ENCODE measurements at places on chromosomes 1 and 21.

- no peak for DNase-seq
These were observed 95.9 kb downstream of the ZC3H11B start for GRCh38 chr1:219517031-219517430.

DNA sequence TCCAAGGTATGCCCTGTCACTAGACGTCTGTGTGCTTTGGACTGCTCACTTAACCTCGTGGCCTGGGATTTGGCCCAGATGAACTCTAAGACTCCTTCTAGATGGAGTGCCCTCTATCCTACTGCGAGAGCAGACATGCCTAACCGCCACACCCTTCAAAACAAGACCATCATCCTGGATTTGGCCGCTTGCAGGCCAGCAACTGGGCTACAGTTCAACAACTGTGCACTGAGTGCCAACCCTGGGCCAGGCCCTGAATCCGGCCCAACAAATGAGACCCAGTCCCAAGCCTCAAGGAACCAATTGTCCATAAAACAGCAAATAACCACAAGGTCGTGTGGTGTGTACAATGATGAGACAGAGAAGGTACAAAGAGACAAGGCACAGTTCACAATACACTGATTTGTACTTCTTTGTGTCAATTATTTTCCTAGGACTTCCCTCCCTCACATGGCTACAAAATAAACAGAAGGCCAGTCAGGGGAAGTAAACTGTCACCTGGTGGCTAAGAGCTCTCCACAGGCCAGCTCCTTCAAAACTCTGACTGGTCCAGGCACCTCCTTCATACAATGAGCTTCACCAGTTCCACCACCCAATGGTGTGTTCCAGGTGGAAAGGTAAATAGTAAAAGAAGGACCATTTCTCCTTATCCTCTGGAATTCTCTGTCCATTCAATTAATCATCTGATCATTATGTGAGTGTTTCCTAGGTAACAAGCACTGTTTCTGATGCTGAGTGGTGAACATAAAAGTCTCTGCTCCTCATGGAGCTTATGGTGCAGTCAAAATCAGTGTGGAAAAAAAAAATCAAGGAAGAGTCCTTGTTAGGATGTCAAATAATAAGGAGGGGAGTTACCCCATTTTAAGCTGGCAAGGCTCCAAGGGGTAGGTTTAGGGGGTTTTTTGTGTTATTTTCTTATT, 60.4 kb downstream of the CAPZB start:
- DNase-seq, result no peak

DNA sequence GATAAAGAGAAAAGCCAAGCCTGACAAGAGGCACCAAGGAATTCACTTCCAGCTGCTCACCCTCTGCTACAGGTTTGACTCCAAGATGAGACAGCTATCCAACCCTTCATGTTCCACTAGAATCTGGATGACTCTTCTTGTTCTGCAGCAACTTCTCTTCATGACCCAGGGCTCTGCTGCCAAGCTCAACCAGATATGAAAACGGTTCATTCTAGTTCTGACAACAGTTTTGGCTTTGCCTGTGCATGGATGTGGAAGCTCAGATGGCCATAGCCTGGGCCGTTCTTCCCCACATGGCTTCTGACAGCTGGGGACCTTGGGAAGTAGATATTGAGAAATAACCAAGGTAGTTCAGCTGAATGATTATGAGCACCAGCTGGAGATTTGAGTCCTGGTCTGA, 13.7 kb downstream of the PI4KB start:
- no peak for DNase-seq

GRCh38 chr1:53070621-53071020, 8.6 kb downstream of the PODN start:
- DNase-seq, result peak; percentile 18

DNA sequence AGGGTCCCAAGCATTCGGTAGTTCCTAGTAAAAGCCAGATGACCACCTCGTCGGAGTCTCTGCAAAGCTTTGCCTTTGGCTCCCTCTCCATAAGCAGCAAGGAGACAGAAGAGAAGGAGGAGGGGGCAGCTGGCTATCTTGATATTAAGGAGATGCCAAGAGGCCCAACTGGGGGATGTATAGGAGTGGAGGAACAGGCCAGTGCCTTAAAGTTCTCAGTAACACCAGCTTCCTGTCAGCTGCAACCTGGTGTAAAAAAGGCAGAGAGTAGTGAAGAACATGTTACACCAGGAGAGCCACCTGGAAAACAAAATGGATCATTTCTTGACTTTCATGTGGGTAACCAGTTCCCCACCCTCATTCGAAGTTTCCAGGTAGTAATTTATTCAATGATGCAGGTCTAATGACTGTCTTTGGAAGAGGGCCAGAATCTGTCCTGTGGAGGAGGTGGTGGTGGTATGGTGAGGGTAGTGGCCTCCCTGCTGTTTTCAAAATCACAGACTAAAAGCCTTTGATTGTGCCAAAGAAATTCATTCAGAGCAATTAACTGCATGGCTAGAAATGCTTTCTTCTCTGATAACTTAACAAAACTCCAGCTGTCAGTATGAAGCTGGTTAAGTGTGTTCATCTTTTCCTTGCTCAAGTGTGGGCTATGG, 27.3 kb downstream of the TMEM200B start:
- no peak for DNase-seq

DNA sequence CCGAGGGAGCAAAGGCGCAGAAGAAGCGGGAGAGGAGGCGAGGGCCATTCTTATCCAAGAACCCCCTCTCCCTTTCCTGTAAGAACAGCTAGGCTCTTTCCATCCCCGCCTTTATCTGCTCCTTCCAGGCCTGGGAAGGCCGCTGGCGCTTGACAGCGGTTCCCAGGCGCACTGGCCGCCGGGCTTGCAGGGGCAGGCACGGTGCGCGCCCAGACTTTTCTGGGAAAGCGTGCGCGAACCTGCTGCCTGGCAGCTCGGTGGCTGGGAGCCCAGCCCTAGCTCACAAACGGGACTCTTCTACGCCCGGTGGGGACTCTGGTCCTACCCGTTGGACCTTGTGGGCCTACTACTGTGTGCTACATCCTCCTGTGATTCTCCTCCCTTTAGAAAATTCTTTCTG, 8.8 kb upstream of the IFNLR1 start:
- DNase-seq, result no peak

DNA sequence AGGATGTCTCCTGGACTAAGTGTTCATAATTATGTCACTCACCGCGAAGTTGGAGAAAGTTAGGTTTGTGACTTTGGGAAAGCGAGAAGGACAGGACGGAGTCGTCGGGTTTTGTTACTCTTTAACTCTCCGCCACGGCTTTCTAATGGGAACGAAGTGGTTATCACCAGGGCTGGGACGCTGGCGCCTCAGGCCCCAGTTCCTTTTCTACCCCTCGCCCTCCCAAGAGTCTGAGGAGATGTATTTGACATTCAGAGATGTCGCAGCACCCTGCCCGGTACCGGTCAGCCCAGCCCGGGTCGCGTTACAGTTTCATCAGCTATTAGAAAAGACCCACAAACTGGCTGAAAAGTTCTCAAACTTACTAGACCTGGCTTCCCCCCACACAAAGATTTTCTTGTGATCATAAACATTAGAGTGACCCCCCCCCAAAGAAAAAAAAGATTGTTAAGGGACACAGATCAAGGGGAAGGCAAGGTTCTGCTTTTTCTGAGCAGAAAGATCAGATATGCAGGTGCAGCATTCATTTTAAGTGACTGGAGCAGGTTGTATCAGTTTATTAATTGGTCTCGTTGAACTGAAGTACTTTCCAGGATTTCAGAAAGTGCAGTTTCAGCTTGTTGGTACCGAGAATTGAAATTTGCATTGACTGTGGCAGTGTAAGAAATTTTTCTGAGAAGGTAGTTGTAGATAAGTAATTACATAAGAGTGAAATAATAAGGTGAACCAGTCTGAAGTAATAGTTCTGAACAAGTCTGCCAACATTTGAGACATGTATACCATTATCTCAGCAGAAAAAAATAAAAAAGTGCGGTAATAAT, 859 bp upstream of the ZBTB18 start:
- DNase-seq, result no peak

DNA sequence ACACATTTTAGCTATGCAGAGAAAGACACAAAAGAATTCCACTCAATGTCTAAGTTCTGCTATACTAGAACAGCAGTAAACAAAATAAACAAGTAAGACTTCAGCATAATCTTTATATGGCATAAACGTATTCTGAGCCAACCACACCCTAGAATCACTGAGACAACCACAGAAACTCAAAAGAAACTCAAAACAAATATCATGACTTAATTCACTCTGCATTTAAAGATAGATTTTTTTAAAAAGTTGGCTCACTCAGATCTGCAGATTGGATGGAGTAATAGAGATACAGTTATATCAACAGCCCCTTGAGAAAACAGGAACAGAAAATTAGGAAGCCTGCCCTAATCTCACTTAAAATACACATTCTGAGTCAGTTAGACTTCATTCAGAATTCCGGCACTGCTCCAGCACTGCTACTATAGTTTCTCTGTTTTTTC, 95.0 kb downstream of the COL24A1 start:
- no peak for DNase-seq

- no peak for DNase-seq
These were observed 55.5 kb upstream of the TLR5 start for GRCh38 chr1:223198628-223198965.

DNA sequence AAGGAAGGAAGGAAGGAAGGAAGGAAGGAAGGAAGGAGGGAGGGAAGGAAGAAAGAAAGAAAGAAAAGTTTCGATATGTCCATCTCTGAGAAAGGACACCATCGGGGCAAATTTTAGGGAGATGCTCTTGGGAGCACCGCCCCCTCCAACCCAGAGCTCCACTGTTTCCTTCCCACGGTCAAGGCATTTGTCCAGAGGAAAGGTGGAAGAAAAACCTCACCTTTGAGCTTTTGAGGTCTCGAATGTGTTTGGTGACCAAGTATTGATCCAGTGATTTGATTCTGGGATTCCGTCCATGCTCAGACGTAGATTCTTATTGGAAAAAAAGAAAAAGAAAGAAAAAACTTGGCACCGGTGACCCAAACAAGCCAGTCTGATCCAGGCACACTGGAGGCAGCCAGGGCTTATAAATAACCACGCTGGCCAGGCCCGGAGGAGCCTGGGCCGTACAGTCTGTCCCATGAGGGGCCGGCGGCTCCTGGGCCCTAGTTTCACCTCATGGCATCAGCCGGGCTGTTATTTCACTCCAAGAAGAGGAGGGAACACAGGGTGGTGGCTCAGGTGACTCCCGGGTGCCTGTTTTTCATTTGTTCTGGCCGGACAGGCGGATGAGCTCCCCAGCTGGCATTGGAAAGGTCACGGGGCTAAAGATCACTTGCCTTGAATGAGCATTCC, 36.1 kb upstream of the SLC25A33 start:
- no peak for DNase-seq

GRCh38 chr1:1950940-1951339, 31.9 kb upstream of the TMEM52 start:
- DNase-seq, result no peak

DNA sequence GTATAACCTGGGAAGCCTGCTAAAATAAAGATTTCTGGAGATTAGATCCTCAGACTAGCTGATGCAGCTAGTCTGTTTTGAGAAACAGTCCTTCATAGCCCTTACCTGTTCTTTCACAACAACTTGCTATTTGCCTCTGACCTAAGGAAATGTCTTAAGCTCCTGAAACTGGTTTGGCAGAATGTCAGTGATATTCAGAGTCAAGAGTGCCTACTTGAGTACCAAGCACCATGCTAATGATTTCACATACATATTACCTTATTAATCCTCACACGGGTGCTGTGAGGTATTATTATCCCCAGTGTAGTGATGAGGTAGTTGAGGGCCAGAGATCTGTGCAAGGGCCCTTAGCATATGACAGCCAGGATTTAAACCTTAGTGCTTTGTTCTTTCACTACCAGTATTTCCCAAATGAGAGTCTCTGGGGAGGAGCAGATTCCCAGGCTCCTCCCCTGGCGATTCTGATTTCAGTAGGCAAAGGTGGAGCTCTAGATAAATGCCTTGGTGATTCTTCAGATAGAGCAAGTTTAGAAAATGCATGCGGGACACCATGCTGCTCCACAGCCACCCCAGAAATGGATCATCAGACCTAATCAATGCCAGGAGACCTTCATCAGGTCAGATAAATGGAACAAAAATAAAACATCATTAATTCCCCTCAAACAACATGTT, 47.4 kb upstream of the WNT2B start:
- no peak for DNase-seq

DNA sequence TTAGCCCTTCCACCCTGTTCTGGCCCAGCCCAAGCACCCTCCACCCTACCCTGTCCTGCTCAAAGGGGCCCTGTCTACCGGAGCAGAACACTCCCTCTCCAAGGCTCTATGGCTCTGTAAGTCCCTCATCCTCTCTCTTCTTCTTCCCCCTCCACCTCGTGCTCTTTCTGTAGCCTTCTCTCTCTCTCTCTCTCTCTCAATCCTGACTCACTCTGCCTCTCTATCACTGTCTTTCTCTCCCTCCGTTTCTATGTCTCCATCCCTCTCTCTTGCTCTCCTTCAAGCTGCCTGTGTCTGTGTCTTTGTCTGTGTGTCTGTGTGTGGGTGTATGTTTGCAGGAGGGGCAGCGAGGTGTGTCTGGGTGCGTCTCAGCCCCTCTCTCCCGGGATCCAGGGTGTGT, 1.3 kb upstream of the ZNF678 start:
- DNase-seq, result no peak

GRCh38 chr1:62299426-62300200, 19.6 kb downstream of the KANK4 start:
- no peak for DNase-seq

DNA sequence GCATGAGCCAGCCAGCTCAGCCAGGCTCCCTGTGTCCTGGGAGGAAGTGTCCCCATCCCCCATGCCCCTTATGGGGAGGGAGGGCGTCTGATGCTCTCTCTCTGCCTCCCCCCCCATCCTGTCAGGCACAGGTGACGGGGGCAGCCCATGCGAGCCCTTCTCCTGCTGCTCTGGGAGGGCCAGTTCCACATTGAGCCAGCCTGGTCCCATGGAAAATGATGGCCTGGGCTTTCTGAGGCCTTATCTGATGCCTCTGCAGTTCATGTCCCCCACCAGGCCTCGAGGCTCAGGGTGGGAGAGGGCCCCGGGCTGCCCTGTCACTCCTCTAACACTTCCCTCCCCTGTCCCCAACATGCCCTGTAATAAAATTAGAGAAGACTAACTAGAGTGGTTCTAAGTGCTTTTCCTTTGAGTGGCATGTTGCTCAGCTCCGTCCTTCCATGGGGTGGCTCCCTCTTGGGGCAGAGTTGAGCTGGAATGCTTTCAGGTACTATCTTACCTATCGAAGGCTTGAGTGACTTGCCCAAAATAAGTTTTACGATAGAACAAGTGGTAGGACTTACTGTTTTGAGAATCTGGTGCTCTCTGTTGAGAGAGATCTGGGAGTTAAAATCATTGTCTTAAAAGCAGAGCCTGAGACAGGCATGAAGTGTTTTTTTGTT, 1.8 kb upstream of the MTFR1L start:
- no peak for DNase-seq

- DNase-seq, result no peak
These were observed 108.0 kb upstream of the KIF26B start for GRCh38 chr1:245046769-245047168.

DNA sequence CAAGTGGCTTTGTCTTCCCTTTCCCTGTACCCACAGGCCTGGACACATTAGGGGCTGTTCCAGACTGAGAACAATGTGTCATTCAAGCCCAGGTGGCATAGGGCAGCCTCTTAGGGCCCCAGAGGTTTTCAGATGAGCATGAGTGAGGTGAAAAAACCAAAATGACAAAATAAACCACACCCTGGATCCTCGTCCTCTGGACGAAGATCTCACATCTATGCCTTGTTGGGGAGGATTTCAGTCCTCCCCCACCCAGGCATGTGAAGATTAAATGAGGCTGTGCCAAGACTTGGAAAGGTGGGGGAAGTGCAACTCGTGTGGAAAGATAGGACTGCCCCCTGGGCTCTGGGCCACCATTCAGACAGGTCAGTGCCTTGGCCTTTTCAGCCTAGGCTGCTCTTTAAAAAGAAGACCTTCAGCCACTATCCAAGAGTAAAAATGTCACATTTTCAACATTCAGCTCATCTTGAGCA, 32.8 kb upstream of the IL19 start:
- no peak for DNase-seq

Measured in tibial artery (tissue), 4 donors.